Right forelimb (tissue), 1 donor: ENCODE measurements at places on chromosomes 5 and 9.
A peak's percentile ranks its signal among the peaks of the same experiment; 100 is the strongest.

DNA sequence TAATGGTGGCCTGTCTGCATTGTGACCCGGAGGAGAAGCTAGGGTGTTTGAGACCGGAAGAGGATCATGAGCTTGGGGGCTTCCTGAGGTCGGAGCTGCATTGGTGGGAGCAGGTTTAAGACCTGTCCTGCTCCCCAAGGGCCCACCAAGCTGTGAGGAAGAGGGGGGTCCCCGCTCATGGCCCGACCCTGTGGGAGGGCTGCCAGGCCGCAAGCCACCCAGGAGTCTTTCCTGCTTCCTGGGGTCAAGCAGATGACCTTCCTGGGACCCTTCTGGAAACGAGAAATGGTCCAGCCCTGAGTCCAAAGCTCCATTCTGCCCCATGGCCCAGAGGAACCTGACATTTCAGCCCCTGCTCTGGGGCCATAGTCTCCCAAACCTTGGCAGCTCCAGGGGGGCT is 61.5 kb upstream of the RNU6ATAC start:
- no peak for DNase-seq

DNA sequence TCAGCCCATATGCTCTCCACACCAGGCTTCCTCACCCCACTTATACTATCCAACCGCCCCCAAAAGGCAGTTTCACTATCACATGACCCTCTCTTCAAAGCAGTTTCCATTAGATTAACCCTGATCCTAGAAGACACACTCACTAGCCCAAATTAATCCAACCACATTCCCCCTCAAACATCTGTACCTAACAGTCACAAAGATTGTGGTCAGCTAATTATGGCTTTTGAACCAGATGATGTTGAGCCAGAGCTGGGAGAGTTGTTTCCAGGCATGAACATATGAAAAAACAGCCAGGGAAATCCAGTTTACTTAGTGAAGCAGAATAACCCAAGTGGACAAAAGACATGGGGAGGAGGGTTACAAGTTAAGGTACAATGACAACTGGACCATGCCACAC is 131.2 kb downstream of the SPOCK1 start:
- DNase-seq = no peak

DNA sequence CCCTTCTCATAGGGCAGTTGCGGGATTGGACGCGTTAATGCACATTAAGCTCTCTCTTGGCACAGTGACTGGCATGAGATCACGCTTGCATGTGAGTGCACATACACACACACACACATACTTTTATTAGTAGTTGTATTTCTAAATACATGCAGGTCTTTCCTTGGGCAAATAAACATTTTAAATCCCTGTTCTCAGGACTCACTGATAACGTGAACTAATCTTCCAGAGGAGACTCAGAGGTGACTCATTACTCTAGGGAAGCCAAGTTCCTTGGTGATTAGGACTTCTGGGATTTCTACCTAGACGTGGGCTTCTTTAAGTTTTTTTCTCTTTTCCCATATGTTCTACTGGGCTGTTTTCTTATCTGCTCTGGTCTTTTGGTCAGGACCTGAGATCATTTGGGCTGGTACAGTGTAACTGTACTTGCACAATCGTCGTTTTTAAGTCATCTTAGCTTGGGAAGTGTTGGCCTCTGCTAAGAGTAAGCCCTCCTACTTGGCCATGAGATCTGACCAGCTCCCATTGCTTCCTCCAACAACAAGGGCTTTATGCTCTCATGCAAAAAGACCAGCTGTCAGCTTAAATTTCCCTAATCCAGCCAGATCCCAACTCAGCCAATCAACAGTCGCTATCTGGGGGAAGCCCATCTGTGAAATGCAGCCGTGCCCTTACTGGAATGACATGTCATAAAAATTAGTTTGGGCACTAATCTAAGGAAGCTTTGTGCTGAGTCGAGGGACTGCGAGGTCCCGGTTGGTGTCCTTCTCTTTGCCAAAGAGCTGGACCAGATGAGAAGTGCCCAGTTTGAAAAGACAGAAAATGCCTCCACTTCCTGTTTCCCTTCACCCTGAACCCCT is 176.4 kb upstream of the ANKRD55 start:
- DNase-seq = peak; percentile 54

GRCh38 chr5:92081958-92082712 is 699.0 kb upstream of the ARRDC3 start:
- no peak for DNase-seq

GRCh38 chr9:78811622-78812276 is 514.8 kb downstream of the PSAT1 start:
- no peak for DNase-seq

GRCh38 chr9:107504585-107505455 is 15.3 kb upstream of the KLF4 start:
- DNase-seq = no peak

DNA sequence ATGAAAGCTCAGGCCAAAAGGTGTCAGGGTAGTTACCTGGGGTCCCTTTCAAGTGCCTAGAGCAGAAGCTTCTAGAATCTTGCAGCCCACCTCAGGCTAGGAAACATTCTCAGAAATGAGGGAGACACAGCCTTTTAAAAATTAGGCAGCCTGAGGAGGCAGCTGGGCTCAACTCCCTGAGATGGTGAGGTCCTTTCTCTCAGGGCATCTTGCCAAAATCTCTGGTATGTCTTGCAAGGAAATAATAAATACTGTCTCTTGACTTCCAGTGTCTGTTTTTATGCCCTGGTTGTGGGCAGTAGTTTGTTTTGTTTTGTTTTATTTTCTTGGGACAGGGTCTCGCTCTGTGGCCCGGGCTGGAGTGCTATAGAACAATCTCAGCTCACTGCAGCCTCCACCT is 100.9 kb upstream of the APC start:
- DNase-seq = no peak

DNA sequence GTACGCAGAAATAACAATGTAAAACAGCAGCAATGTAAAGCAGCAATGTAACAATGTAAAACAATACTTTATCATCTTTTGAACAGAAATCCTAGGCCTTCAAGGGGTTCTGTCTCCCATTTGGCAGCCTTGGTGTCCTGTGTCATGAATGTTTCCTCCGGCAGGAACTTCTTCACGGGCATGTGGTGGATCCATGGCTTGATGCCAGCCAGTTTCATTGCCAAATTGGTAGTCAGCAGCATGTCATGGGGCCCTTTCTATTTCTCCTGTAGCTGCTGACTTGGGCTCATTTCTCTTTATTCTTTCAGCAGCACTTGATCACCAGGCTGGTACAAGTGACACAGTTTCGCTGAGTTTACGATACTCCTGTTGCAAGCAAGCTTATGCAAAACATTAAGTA is 275.3 kb downstream of the HTR1A start:
- DNase-seq = no peak

DNA sequence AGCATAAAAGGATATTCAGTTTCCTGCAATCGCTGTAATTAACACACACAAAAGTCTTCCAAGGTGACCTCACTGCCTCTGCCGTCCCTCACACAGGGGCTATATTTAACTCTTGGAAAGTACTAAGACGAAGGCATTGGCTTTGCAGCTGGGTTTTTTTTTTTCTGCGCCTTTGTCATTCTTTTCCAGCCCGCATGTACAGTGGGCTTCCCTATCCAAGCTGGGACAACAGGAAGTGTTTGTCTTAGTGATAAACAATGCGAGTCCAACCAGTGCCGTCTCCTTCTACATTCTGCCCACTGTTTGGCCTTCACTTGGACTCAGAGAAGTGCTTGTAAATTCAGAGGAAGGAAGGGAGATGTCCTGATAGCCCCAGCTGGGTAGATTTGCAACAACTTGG is 17.6 kb downstream of the AFAP1L1 start:
- DNase-seq = no peak

GRCh38 chr9:37284636-37285035 is 137.9 kb upstream of the GRHPR start:
- no peak for DNase-seq

GRCh38 chr5:76213858-76214257 is 130.7 kb downstream of the SV2C start:
- DNase-seq = no peak

DNA sequence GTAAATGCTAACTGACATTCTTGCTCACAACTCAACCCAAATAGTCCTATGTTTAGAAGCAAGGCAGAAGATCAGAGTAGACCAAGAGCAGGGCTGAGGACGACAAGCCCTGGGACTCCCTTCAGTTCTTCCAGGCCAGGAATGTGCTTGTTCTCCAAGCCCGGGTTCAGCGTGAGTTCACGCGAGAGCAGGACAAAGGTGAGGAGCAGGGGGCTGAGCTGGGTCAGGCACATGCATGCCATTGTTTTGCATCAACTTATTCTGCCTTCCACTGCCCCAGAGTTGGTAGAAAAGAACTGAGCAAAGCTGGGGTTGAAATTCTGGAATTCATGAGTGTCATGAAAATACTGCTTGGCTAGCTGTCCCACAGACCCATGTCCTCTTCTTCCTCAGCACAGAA is 206.5 kb downstream of the PAX5 start:
- no peak for DNase-seq

GRCh38 chr9:80928697-80929096 is 760.6 kb downstream of the TLE1 start:
- no peak for DNase-seq

GRCh38 chr9:18793122-18793521 is 239.9 kb downstream of the SAXO1 start:
- DNase-seq = no peak

GRCh38 chr5:116271446-116272025 is 186.7 kb downstream of the COMMD10 start:
- DNase-seq = no peak

- DNase-seq = no peak
Observed at GRCh38 chr5:117691081-117691870, 1116.7 kb upstream of the SEMA6A start.

DNA sequence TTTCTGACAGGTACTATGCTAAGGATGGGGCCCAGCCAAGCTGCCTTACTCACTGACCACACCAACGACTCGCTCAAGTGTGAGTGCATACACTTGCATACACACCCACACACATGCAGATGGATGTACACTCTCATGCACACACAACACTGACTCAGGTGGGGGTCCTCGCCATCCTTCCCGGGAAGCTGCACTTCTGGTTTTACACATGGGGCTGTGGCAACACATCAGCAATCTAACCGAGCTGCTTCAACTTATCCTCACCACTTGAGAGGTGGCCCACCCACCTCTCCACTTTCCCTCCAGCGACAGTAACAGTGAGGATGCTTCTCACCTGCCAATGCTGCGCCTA is 67.2 kb upstream of the SLC25A51 start:
- no peak for DNase-seq

GRCh38 chr5:132054031-132054696 is 6.3 kb upstream of the IL3 start:
- DNase-seq = no peak
